Activated T-helper 1 cell treated with Interleukin-2 at 50 U/mL for 16 hours (primary cell): ENCODE measurements at places on chromosomes 4 and X.

GRCh38 chr4:40871695-40872250 is 122.0 kb downstream of the NSUN7 start:
- DNase-seq = no peak

GRCh38 chr4:15488658-15489470 is 19.2 kb downstream of the CC2D2A start:
- DNase-seq = no peak

GRCh38 chr4:157514711-157515110 is 294.2 kb downstream of the GRIA2 start:
- DNase-seq = no peak

- DNase-seq = no peak
Observed at GRCh38 chrX:134482371-134482770, 22.4 kb downstream of the HPRT1 start.

DNA sequence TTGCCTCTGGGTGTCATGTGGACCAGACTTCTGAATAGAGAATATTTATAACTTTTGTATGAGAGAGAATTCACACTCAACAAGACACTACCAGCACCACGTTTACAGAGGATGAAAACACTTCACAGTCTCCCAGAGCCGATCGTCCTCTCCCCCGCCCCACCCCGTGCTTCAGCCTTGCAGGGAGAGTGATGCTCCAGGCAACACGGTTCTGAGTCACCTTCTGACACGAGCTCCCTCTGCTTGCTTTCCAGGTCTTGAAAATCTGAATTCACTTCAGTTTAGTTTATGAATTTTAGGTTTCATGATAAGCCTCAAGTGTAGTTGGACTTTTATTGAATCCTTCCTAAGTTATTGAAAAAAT is 59.8 kb downstream of the CPLX1 start:
- no peak for DNase-seq

GRCh38 chr4:121308328-121308663 is 72.5 kb downstream of the QRFPR start:
- no peak for DNase-seq

- no peak for DNase-seq
Observed at GRCh38 chr4:46146993-46147392, 23.1 kb upstream of the GABRG1 start.

DNA sequence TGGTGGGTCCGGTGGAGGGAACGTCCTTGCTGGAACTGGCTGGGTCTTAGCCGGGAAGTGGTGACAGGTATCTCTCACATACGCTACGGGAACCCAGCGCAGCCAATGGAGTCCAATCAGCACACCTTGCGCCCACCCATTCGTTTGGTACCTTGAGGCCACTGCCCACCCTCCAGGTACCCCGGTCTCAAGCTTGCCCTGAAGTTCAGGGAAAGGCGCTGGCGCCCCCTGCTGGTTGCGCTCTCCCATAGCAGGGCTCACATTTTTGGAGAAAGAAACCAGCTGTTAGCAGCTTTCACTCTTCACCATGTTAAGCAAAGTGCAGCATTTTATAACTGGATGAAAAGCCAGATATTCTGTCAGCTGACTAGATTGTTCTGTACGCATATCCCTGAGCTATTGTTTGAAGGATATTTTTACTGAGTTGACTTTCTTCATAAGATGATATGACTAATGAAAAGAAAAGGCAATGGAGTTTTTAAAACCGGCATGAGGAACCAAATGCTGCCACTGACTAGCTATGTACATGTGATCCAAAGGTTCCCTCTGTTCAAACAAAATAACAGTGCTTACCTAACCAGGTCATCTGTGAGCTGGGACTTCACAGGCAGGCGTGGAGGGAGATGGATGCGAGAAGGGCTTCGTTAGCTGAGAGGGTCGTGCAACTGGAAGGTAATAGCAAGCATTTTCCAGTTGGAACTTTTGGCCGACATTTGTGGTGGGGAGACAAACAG is 43.7 kb downstream of the OTOP1 start:
- DNase-seq = no peak

- DNase-seq = no peak
Observed at GRCh38 chr4:150495550-150495949, 86.4 kb upstream of the MAB21L2 start.

DNA sequence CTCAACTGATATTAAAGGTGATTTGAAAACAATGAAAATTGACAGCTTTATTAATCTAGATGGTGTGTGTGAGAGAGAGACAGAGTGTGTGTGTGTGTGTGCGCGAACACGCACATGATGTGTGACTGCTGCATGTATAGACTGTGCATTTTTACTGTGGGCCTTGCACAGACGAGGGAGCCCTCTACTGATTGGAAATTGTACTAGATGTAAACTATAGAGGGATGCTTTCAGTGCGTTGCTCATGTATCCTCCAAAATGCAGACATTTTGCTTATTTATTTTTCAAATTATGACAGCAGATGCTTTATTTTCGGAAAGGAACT is 168.4 kb upstream of the GK2 start:
- DNase-seq = no peak

- DNase-seq = no peak
Observed at GRCh38 chr4:140116442-140117104, 37.4 kb downstream of the MAML3 start.

DNA sequence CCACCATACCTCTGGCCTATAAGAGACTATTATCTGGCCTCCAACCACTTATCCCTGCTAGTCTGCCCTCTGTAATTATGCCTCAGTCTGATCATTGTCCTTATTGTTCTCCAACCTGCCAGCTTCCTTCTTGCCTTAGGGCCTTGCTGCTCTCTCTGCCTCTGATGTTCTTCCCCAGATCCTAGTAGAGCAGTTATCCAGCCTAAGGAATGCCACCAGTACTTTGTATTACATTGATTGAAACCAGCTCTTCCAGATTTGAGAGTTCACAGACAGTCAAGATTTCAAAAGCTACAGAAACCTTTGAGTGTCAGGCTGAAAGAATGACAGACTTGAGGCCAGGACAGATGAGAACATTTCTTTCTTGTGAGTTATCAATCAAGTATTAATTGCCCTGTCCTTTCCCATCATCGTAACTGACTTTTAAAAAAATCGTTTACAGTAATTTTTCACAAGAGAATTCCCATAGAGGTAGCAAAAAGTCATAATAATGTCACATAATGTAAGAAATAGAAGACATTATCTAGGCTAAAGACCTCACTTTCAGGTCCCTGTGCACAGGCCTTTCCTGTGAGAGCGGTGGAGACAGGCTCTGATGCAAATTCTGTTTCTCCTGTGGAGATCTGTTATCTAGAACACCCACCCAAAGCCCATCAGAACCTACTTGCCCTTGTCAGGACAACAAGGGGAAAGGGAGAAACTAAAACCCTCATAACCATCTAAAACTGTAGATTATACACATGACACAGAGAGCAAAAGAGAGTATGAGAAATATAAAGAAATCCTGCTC is 64.1 kb upstream of the GUCY1A1 start:
- no peak for DNase-seq

DNA sequence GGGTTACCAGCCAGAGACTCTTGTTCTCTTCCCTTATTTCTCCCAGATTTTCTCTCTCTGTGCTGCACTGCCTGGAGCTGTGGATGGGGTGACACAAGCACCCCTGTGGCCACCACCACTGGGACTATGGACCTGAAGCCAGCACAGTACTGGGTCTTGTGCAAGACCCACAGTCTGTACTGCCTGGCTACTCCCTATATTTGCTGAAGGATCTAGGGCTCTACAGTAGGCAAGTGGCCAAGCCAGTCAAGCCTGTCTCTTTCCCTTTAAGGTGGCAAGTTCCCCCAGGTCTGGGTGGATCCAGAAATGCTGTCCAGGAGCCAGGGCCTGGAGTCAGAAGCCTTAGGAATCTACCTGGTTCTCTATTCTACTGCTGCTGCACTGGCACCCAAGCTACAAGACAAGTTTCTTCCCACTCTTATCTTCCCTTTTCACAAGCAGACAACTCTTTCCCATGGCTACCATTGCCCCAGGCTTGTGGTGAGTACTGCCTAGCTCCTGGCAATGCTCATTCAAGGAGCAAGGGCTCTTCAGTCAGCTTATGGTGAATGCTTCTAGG is 28.4 kb upstream of the CT47A1 start:
- no peak for DNase-seq

- DNase-seq = no peak
Observed at GRCh38 chr4:23166919-23167318, 474.2 kb downstream of the GBA3 start.

DNA sequence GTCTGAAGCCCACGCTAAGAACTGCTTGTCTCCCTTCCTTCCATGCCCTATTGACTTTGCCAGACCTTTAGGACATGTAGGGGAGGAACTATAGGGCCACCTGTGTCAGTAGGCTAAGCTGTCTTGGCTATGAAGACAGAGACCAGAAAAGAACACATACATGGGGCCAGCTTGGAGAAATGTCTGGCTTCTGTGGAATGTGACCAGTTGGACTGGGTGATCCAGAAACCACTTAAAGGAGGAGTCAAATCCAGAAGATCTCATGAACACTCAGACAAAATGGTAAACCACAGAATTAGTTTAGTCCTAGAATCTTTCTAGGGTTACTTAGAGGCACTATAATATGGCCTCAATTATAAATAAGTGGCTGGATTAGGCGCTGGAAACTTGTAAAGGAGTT is 42.0 kb downstream of the PHKA2 start:
- DNase-seq = no peak

- DNase-seq = no peak
Observed at GRCh38 chr4:39931441-39931901, 46.2 kb downstream of the PDS5A start.

- DNase-seq = peak; percentile 49
Observed at GRCh38 chrX:129925305-129926092, 19.5 kb downstream of the UTP14A start.

DNA sequence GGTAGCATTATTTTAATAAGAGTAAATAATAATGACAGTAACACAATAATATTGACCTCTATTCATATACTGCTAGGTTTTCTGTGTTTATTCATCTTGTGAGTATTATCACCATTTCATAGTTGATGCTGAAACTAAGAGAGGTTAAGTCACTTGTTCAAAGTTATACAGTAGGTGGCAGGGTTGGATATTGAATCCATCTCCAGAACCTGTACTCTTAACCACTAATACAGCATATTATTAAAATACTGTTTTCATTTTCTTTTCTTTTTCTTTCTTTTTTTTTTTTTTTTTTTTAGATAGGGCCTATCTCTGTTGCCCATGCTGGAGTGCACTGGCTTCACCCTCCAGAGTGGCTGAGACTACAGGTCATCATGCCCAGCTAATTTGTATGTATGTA is 7.1 kb upstream of the ELF2 start:
- DNase-seq = no peak

- no peak for DNase-seq
Observed at GRCh38 chr4:52143815-52144214, 92.7 kb downstream of the SPATA18 start.

DNA sequence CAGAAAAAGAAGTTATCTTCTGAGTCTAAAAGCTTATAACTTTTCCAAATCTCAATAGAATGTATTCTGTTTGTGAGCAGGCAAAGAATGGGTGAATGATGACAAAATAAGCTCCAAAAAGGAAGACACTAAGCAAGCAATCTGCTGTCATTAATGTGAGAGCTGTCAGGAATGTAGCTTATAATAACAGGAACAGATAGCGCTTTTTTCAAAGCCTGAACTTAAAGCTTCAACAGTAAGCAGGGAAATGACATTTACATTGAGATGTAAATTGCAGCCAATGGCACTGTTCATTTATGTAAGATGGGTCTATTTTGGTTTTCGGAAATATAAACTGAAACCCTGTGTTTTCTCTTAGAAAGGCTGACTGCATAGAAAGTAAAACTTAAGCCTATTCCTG is 1005.9 kb downstream of the PDHA2 start:
- no peak for DNase-seq

DNA sequence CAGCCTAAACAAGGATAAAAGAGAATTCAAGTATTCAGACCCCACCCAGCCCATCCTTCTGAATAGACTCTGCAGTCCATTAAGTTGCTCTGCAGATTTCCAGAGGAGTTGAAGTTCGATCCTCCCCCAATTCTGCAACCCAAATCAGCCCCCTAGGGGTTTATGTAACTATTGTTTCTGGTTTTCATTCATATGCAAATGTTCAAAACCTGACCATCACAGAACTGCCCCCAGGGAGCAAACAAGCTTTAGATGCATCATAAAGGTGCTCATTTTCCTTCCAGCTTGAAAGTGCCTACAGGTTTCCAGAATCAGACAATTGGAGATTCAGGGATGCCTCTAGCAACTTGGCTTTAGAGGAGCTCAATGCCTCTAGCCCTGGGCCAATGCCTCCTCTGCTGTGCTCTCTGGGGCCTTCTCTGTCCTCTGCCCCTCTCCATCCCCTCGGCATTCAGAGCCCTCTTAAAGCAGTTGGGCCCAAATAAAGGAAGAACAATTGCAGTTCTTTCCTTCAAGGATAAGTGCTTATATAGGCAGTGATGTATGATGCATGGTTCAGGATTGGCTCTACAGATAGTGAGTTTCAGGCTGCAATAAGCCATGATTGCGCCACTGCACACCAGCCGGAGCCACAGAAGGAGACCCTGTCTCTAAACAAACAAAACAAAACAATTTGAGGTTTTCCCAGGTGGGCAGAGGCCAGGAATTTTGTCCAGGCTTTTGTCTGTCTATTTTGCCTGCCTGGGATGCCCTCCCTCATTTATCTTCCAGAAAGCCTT is 23.5 kb upstream of the SPINK2 start:
- DNase-seq = no peak

DNA sequence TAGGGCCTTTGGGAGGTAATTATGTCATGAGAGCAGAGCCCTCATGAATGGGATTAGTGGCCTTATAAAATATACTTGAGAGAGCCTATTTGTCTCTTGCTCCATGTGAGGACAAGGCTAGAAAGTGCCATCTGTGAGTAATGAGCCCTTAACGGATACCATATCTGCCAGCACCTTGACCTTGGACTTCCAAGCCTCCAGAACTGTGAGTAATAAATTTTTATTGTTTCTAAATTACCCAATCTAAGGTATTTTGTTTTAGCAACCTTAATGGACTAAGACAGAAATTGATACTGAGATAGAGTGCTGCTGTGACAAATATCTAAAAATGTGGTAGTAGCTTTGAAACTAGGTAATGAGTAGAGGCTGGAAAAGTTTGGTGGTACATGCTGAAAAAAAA is 285.0 kb upstream of the DIPK2B start:
- DNase-seq = no peak

- no peak for DNase-seq
Observed at GRCh38 chr4:98939438-98939837, 10.5 kb upstream of the EIF4E start.

- no peak for DNase-seq
Observed at GRCh38 chr4:165965503-165965902, 92.5 kb downstream of the TLL1 start.

DNA sequence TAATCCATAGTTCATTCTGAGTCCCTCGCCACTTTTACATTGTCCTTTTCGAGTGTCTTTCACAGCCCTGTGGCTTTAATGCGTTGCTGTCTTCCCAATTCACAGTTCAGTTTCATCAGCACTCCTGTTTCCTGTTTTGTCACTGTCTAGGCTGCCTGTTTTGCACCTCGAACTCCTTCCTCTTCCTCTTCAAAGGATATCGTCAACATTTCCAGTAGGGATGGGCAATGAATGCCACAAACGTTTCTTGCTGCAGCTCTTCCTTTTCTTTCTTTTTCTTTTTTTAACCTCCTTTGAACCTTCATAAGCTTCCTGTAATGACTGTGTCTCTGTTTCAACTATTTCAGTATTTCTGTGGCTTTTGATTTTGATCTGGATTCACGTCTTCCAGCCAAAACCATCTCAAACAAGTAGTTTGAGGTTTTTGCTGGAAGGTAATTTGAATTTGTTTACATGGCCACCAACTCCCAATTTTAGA is 105.4 kb downstream of the ANXA3 start:
- DNase-seq = no peak

GRCh38 chrX:17161991-17162390 is 213.0 kb upstream of the NHS start:
- no peak for DNase-seq
